Neural progenitor cell (in vitro differentiated cells): ENCODE measurements at places on chromosomes 12 and 14. TPM values are rescaled to one million over a fixed set of nuclear protein-coding genes. Genes with fewer than 3 reads are reported as not detected.

EID3 gene
- 4.3 and 8.0 TPM in 2 replicates for total RNA-seq

WASHC3 gene
- total RNA-seq = 28.5 and 35.9 TPM in 2 replicates

MYH6 gene
- 0.03 TPM in 1 of 2 replicates, not detected in the other for total RNA-seq

TSHR gene
- not detected in 2 replicates for total RNA-seq

KLC1 gene
- total RNA-seq = 163 and 232 TPM in 2 replicates

ELK3 gene
- 4.8 and 5.0 TPM in 2 replicates for total RNA-seq

LRFN5 gene
- total RNA-seq = 0.12 and 0.49 TPM in 2 replicates

SCNN1A gene
- total RNA-seq = 1.2 and 5.0 TPM in 2 replicates

ADCY4 gene
- total RNA-seq = not detected in 2 replicates

SLC22A17 gene
- total RNA-seq = 22.2 and 80.8 TPM in 2 replicates

SMCO2 gene
- not detected in 2 replicates for total RNA-seq

C14orf39 gene
- total RNA-seq = 3.0 and 6.2 TPM in 2 replicates

RNASE1 gene
- 5.7 TPM in 1 of 2 replicates, not detected in the other for total RNA-seq

LALBA gene
- total RNA-seq = not detected in 2 replicates

CELA1 gene
- total RNA-seq = not detected in 2 replicates

PAPLN gene
- total RNA-seq = 17.3 and 23.7 TPM in 2 replicates

SSTR1 gene
- total RNA-seq = not detected in 2 replicates

PTPRB gene
- total RNA-seq = 0.06 TPM in 1 of 2 replicates, not detected in the other
